Fibroblast of skin of back (primary cell): ENCODE measurements at places on chromosomes 2 and 18.

DNA sequence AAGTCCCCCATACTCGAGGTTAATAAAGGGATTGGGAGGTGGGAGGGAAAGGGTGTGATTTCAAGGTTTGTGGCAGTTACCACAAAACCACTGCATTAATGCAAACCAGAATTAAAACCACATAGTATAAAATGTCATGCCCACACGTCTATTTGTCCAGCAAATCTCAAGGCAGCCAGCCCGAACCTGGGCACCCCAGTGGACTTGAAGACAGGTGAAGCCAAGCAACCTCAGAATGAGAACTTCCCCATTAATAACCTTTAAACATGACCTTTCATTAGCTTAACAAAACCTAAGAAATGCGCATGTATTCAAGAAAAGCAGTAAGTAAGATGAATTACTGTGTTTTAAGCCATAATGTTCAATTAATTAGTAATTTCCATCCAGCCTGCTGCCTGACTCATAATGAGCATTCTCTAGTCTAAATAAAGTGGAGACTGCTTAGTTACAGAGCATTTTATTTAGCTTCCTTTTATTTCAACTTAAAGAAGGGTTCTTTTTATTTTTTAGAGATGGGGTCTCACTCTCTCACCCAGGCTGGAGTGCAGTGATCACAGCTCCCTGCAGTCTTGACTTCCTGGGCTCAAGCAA lies 229.6 kb downstream of the FAM210A start:
- DNase-seq: no peak

GRCh38 chr2:32810909-32811495 lies 135.8 kb upstream of the LTBP1 start:
- DNase-seq: no peak

- DNase-seq: no peak
Measured at GRCh38 chr2:147790580-147790979, 54.2 kb upstream of the ACVR2A start.

- DNase-seq: no peak
Measured at GRCh38 chr2:140247451-140248195, 1467.4 kb upstream of the NXPH2 start.

DNA sequence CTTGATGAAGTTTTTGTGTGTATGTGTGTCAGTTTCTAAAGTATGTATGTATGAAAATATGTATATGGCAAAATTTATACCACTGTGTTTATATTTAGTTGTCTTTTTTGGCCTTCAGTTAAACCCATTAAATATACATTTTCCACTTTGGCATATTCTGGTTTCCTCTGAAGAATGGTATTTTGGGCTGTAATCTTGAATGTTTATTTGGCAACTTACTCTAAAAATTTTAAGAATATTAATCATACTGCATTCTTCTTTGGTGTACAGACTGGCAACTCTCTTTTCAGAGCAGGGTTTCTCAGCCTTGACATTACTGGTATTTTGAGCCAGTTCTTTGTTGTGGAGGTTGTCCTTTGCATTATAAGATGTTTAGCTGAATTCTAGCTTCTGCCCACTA lies 27.9 kb upstream of the CCBE1 start:
- peak; percentile 86 for DNase-seq

DNA sequence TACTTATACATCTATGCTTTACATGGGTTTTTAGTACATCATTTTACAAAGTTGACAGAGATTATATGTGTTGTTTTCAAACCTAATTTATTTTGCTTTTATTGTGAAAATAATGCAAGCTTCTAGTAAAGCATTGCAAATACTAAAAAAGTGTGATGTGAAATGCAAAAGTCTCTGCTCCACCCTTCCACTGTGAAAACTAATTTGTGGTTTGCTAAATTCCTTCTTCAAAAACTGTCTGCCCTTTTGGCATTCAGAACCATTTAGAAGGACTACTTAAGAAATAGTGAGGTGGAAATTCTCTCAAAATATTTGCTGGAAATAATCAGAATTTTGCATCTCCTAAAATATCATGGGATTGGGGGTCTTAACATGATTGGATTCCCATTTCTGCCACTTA lies 78.4 kb downstream of the CSRNP3 start:
- DNase-seq: no peak

DNA sequence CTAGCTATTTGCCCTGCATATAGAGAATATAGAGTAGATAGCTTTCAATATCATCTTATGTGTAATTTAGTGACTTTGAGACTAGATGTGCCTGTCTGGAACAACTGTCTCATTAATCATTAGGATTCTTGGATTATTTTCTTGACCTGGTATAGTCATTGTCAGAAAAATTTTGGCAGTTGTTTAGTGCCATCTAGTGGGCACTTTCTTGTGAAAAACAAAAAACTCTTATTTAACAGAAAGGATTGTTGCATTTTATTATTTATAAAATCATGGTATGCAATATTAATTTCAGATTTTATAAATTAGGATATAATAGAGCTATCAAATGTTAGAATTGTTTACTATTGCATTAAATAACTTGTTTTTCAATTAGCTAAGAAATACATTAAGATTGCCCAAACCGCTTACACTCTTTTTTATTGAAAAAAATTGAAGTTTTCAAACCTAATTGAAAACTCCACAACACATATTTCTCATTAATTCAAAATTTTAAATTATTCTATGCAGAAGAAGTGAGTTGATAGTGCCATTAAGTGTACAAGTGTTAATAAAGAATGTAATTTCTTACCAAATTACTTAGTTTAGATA lies 80.3 kb downstream of the DYNAP start:
- DNase-seq: peak; percentile 45

DNA sequence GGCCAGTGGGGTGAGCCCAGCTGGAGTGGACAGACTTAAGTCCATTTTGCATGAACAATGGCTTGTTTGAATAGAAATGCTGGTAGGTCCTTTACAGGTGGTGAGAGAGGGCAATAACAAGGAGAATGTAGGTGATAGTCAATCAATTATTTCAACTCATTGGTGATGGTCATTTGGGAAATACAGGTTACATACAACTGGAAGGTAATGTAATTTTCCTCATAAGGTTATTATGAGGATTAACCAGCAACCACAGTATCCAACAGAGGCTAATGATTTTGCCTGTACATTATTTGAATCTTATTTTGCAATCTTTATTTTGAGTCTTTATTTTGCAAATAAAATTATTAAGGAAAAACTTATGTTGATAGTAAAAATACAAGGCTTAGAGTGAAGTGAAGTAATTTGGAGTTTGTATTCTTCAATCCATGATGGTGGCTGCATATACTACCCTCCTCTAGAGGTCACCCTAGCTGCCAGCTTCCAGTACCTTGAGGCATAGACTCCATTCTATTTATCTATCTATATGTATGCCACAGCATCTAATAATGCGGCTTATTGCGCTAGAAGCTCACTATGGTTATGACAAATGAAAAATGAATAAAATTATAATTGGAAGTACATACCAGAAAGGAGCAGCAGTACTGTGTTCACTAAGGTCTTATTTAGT lies 20.5 kb upstream of the HNMT start:
- DNase-seq: no peak

- DNase-seq: no peak
Measured at GRCh38 chr2:186042207-186043028, 303.8 kb downstream of the FSIP2 start.

DNA sequence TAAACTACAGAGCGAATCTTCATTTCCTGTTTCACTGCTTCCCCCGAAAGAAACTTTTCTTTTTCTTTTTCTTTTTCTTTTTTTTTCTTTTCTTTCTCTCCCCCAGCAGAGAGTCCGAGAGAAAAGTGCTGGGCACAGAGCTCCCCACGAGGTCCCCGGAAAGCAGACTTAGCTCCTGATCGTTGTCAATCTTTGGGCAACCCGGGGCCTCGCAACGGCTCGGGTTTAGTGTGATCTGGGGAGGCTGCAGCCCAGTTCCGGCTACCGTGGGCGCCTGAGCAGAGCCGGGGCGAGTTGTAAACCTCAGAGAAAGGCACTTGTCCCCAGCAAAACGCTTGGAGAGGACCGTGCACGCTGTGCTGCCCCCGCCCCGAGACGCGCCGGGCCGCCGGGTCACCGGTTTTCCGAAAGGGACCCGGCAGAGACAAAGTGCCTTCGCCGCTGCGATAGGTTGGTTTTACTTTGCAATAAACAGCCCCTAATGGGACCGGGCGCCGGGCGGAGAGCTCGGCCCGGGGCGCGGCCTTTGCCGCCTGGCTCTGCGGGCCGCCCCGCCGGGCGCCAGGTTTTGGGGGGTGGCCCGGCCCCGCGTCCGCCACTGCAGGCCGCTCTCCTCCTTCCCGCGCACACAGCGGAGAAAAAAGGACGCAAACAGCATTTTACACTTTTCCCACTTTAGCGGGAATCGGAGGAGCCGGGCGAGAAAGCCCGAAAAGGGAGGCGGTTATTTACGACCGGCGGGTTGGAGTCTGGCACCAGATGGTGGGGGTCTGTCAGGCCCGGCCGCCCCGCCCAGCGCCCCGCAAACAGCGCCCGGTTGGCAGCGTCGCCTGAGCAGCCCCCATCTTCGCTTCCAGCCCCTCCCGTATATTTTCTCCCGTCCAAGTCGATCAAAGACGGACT lies 136.0 kb downstream of the INSIG2 start:
- peak; percentile 57 for DNase-seq

GRCh38 chr2:127392133-127392827 lies 4.5 kb upstream of the MAP3K2 start:
- DNase-seq: no peak

- DNase-seq: no peak
Measured at GRCh38 chr2:46181306-46181705, 115.9 kb upstream of the EPAS1 start.

DNA sequence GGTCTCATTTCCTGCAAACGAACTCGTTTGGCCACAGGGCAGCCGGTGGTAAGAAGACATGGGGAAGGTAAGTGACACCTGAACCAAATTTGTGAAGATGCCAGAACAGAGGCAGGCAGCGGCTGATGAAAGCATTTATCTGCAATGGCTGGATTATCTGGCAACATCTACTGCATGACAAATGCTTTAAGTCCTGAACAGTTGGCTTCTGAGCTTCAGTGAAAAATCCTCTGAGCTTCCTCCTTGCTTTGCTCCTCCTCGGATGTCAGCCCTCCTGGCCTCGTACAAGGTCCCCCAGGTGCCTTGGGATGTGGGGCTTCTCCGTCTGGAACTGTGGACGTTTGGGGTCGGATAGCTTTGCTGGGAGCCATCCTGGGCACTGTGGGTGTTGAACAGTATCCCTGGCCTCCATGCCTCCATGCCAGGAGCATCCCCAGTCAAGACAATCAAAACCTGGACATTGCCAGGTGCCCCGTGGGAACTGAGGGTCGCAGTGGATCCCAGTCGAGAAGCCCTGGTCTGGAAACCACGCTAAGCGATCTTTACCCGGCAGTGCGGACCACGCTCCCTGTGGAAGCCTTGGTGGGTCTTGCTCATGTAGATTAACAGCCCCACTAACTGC lies 49.3 kb downstream of the KCNG2 start:
- DNase-seq: no peak

DNA sequence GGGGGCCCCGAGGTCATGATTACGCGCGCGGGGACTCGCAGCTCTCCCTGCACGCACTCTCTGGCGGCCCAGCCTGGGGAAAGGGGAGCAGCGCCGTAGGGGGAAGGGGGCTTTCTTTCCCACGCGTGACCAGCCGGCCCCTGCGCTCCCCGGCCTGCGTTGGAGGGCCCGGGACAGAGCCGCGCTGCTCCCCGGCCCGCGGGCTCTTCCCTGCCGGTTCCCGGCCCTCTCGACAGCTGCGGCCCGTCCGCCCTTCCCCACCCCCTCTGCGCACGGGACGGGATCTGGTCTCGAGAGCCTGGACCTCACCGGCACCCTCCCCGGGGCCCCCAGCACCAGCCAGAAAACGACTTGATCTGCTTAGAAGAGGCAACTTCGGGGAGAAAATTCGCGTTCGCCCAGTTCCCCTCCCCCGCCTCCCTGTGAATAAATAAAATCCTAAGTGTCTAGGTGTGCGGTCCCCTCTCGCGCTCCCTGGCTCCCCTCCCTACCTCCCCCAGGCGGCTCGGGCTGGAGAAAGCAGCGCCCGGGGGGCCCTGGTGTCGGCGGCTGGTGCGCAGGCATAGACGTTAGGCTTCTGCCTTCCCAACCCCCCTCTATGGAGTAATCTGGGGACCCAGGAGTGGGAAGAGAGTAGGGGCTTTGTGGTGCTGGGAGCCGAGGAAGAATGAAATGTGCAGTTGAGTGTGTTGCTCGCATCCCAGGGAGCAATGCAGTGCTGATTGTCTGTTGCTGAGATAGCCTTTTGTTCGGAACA lies 803 bp upstream of the FIGN start:
- DNase-seq: peak; percentile 42

DNA sequence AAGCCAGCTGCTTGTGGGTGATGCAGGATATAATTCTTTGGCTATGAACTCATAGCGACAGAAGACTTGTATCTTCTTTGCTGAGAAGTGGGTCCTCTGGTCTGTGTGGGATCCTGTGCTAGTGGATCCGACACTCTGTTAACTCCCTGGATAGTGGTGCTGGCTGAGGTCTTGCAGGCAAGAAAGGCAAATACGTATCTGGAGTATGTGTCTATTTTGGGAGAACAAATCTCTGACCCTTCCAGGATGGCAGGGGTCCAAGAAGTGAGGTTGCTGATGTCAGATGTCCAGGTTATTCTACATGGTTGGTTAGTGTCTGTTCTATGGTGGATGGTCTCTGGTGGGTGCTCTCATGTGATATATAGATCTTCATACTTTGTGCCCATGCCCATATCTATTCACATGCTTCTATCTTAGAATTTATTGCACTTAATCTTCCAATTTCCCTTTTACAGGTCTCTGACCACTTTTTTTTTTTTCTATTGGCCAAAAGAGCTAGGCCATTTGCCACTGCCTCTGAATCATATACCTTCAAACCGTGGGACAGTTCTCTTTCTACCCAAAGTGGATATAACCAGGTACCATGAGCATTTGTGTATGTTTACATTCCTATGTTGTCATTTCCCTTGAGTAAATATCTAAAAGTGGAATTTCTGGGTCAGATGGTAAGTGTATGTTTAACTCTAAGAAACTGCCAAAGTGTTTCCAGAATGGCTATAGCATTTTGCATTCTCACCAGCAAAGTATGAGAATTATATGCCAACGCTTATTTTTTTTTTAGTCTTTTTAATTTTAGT lies 45.1 kb upstream of the RBMS1 start:
- no peak for DNase-seq

DNA sequence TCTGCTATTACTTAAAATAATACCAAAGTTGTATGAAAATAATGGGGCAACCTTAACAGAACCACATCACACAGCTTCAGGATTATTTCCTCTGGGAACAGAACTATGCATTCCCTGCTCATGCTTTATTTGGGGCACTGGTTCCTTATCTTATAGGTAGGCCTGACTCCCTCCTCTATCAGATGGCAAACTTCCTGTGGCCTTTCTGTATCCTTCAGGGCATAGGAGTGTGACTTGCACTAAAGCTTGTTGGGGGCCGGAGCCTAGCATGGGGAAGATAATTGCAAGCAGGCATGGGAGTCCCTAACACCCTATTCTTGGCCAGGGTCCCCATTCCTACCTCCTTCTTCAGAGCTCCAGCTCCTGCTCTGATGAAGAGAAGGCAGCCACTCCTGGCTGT lies 167.2 kb upstream of the SERTAD2 start:
- no peak for DNase-seq

GRCh38 chr2:217520356-217521010 lies 482.3 kb downstream of the TNS1 start:
- peak; percentile 82 for DNase-seq

- peak; percentile 79 for DNase-seq
Measured at GRCh38 chr2:7084601-7085000, 167.4 kb downstream of the RNF144A start.

GRCh38 chr2:195985741-195986140 lies 82.9 kb downstream of the DNAH7 start:
- DNase-seq: no peak

- DNase-seq: no peak
Measured at GRCh38 chr2:241491549-241492173, 16.7 kb downstream of the STK25 start.
